ENCODE measurements at places on chromosomes 7 and 10.

DNA sequence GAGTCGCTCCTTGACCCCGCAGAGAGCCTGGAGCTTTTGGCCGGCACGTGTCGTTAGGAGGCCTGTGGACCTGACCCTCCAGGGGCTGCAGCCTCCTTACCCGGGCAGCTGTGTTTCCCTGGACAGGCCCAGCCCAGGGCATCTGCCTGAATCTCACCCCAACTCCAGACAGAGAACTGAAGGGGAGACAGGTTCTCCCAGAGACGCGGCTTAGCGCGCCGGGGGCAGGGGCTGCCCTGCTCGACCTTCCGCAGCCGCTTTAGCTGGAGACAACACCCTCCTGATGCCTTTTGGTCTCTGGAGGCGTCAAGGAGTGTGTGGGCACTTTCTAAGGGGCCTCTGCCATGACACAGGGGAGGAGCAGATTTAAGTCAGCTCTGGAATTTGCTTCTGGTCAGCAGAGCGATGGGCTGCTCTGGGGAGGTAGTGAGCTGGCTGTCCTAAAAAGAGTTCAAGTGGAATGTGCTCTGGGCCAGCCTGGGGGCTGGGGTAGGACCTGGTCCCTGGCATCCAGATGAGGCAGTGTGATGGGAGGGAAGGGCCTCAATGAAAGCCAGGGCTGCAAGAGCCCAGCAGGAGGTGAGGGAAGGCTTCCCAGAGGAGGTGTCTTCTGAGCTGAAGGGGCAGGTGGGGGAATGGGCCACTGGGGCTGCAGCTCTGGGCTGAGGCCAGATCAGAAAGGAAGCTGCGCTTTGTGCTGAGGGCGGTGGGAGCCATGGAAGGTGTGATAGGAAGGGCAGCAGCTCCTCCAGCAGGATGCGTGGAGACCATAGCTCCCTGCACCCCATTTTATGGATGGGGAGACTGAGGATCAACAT, 5.8 kb downstream of the GRIFIN start:
- no peak for DNase-seq

DNA sequence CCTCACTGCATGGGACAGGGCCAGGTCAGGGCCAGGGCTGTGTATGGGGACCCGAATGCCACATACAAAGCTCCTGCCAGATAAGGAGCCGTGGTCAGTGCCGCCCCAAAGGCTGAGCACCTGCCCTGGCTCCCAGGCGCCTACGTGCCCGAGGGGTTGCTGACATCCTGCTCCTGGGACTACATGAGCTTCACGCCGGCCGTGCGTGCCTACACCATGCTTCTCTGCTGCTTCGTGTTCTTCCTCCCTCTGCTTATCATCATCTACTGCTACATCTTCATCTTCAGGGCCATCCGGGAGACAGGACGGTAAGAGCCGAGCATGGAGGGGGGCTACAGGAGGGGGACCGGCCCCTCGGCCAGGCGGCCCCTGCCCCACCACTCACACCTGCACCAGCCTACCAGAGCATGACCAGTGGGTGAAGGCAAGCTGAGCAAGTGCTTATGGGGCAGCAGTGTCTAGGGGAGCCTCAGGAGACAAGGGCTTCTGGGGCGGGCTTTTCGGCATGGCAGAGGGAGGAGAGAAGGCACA, 4.9 kb downstream of the OPN4 start:
- no peak for DNase-seq

DNA sequence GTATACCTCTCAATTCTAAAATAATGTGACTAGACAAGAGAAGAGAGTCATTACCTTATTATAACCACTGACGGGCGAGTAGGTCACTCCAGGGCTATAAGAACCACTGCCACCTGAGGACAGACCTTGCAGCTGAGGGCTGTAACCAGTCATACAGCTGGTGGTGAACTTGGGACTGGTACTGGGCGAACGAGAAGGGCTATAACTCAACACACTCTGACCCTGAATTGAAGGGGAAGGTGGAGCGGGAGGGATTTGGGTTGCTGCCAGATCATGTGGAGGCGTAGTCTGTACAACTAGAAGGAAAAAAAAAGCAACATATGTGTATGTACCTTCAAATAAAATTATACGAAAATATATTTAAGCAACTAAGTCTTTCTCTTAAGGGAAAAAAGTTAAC, 3.4 kb downstream of the TMEM209 start:
- no peak for DNase-seq

GRCh38 chr7:119630406-119630969, 642.5 kb upstream of the KCND2 start:
- no peak for DNase-seq

DNA sequence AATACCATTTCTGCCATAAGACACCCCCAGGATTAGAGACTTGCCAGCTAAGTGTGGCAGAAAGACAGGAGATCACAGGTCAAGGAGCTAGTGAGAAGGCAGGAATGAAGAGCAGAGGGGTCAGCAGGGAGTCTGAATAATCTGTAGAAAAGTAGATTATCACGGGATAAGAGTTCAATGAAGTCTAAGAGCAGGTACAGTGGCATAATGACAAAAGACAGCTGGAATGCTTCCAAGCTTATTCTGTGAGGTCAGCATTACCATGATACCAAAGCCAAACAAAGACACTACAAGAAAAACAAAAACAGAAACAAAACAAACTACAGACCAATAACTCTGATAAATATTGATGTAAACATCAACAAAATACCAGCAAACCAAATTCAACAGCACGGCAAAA, 20.8 kb downstream of the PILRA start:
- no peak for DNase-seq

DNA sequence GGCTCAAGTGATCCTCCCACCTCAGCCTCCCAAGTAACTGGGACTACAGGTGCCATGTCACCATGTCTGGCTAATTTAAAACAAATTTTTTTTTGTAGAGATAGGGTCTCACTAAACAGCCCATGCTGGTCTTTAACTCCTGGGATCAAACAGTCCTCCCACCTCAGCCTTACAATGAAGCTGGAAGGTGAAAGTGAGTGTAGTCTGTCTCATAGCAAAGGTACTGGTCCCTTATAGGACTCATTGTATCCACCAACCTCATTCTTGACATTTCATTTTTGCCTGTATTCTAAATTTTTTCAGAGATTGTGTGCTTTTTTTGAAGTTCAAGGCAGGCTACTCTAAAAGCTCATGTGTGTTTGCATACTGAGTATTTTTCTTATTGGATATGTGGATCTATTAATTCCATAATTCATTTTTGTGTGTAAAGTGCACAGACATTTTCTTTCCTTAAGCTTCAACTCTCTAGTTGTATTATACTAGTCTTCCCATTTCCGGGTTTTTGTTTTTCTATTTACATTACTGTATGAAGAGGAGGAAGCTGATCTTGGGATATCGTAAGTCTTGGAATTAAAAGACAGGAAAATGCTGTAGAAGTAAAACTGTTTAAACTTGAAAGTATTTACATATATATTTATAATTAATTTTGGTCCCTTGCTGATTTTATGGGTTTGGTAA, 13.3 kb downstream of the KMT2E start:
- no peak for DNase-seq

DNA sequence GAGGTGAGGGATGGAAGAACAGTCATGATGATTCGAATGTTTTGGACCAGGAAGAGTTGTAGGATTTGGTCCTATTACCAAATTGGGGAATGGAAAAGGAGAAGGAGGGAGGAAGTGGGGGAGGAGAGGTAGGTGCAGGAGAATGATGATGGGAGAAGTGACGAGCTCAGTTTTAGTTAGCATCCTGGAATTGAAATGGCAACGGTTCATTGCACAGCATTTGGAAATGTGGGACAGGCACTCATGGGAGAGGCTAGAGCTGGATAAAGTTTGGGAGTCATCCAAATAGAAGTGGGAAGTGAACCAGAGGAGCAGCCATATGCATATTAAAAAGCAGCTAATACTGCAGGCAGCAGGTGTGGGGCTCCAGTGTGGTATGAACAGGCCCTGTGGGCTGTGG, 253.6 kb downstream of the SORCS3 start:
- DNase-seq: no peak

GRCh38 chr7:134451656-134452055, 7.2 kb downstream of the AKR1B1 start:
- no peak for DNase-seq

- no peak for DNase-seq
Measured at GRCh38 chr10:130463876-130464364, 327.7 kb downstream of the GLRX3 start.

- DNase-seq: no peak
Measured at GRCh38 chr10:102413053-102413705, 5.4 kb downstream of the PSD start.

DNA sequence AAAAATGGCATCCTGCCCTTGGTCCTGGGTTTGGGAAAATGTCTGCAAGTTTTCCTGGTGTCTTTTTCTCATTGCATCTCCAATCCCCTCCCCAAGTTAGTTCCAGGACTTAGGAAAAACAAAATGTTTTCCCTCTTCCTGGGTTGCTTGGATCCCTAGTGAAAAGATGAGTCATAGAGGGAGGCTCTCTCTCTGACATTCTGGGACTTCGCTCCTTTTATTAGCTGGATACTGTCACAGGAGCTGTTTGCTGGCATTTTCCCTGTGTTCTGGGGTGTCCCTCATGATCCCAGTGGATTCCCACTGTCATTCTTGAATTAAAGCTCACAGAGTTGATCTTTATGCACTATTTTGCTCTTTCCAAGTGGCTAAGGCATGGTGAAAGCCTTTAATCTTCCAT, 316.4 kb upstream of the MBL2 start:
- DNase-seq: no peak

GRCh38 chr10:70920519-70920918, 32.2 kb upstream of the PCBD1 start:
- DNase-seq: peak; percentile 41

GRCh38 chr7:143460271-143460979, 17.2 kb downstream of the TAS2R60 start:
- DNase-seq: no peak

- no peak for DNase-seq
Measured at GRCh38 chr7:97818066-97818663, 54.0 kb downstream of the ASNS start.

DNA sequence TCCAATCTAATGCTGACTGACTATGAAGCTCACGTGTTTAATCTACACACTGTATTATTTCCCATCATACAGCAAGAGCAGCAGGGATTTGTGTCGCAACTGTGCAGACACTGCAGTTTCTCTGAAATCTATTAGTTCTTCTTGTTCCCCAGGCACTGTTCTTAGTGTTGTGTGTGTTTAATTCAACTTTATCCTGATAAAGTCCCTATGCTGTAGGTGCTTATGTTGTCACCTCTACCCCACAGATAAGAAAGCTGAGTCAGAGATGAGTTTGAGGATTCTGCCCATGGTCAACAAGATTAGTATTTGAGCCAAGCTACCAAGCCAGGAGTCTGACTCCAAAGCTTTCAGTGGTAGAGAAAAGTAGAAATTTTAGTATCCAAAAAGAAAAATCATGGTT, 22.5 kb upstream of the EPHB6 start:
- DNase-seq: no peak

GRCh38 chr10:43093423-43094076, 16.7 kb downstream of the RET start:
- no peak for DNase-seq

DNA sequence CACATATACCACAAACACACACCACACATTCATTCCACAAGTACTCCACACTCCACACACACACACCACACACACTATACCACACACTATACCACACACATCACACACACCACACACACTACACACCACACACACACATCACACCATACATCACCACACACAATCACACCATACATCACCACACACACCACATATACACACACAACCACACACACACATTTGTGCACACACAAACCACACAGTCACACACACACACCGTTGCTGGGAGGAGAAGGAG, 112.8 kb downstream of the PTPN20 start:
- DNase-seq: no peak

- no peak for DNase-seq
Measured at GRCh38 chr7:6546498-6547251, 4.6 kb downstream of the GRID2IP start.

DNA sequence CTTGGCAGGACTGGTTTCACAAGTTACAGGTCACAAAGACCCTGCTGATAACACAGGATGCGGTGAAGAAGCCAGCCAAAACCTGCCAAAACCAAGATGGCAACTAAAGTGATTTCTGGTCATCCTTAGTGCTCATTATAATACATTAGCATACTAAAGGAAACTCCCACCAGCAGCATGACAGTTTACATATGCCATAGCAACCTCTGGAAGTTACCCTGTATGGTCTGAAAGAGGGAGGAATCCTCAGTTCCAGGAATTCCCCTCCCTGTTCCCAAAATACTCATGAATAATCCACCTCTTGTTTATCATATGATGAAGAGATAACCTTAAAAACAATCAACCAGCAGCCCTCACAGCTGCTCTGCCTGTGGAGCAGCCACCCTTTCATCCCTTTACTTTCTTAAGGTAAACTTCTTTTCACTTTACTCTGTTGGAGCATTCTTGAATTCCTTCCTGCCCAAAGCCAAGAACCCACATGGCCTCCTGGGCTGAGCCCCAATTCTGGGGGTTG, 21.9 kb downstream of the DPY19L1 start:
- DNase-seq: no peak

GRCh38 chr7:151590071-151590849, 70.6 kb upstream of the RHEB start:
- DNase-seq: no peak

DNA sequence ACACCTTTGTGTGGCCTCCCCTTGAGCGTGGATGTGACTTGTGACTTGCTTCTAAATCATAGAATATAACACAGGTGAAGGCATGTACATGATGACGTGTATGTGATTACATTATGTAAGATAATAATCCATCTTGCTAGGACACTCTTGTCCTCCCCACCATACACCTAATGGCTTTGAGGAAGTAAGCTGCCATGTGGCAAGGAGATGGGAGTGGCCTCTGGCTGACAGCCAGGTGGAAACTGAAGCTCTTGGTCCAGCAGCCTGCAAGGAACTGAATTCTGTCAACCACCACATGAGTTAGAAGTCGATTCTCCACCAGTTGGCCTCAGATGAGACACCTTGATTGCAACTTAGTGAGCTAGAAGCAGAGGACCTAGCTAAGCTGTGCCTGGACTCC, 67.4 kb upstream of the ELN start:
- DNase-seq: no peak

DNA sequence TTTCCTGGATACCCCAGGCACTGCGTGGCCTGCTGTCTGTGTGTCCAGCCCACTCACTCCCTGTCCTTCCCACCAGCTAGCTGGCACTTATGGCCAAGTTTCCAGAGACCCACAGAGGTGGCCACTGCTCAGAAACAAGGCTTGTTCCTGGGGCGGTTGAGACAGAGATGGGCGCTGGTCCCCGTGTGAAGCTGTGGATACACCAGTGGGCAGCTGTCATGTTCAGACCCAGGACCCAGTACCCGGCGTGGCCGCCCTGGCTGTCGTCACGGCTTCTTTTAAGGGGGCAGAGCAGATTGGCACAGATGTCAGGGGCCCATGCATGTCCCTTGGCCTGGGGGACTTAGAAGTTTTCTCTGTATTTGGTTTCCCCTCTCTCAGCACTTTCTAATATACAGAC, 36.3 kb downstream of the FOXL3 start:
- no peak for DNase-seq

GRCh38 chr7:156640949-156641485, 443 bp downstream of the RNF32 start:
- peak; percentile 49 for DNase-seq

Measured in RWPE1 (cell line).